Lower lobe of right lung (tissue), 2 donors: ENCODE measurements at places on chromosomes 6 and 20.

DNA sequence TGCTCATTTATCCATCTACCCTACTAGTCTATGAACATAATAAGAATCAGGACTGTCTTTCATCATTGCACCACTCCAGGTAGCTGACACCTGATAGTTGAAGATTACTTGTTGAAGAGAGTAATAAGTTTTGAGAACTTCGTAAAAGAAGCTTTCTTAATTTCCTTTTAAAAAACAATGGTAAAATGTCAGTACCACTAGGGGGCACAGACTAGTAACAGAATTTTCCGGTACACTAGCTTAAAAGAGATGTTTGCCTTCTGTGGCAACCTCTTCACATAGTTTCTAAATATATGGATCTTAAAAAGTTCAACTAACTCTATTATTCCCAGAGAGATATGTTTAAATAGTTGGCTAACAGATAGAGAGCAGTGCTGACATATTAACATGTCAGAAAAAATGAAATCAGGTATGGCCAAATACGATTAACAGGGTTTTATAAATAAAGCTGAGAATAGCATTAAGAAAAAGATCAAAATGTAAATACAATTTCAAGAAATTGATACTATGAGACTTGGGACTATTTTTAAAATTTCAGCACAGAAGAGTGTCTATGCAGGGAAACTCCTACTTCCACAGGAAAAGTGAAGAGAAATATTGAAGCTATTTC is 5.4 kb upstream of the KCNQ5 start:
- no peak for DNase-seq

- no peak for DNase-seq
Observed at GRCh38 chr6:41777551-41778285, 2.0 kb downstream of the FRS3 start.

DNA sequence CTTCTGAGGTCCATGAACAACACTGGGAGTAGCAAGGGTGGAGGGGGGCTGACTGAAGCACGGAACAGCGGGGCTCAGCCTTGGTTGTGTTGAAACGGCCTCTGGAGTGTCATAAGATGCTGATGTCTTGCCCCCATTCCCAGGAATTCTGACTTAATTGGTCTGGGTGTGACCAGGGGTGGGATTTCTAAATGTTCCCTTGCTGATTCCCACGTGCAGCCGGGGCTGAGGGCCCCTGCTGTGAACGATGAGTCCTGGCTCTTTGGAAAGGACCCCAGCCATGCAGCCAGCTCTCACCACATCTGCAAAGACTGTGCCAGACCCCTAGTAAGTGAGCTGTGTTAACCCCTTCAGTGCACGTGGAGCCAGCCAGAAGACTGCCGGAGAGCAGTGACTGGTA is 28.6 kb upstream of the FAM50B start:
- DNase-seq = no peak

- no peak for DNase-seq
Observed at GRCh38 chr6:87293526-87293925, 28.9 kb upstream of the SMIM8 start.
